ENCODE measurements at places on chromosomes 16 and 17.

GRCh38 chr17:65820306-65820705 lies 258.9 kb upstream of the AXIN2 start:
- DNase-seq: no peak

GRCh38 chr16:58366247-58367031 lies 25.8 kb upstream of the GINS3 start:
- DNase-seq: no peak

- DNase-seq: no peak
Measured at GRCh38 chr17:1730326-1731193, 6.1 kb downstream of the WDR81 start.

GRCh38 chr17:49573510-49574322 lies 2.0 kb upstream of the NXPH3 start:
- DNase-seq: no peak

DNA sequence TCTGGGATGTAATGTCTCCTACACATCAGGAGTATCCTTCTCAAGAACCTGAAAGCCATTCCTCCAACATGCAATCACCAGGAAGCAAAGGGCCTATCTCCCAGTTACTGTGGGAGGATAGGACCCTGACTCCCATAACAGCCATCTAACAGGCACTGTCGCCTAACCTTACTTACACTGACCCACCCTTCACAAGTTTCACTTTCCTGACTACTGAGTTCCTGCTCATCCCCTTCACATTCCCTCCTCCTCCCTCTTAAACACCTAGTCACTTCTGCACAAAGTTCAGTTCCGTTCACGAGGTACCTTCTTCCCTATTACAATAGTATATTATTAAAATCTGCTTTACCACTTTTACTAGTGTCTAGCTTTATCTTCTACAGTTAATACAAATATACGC lies 1.3 kb downstream of the C17orf67 start:
- DNase-seq: no peak

- no peak for DNase-seq
Measured at GRCh38 chr16:51592001-51592501, 441.0 kb upstream of the SALL1 start.

GRCh38 chr17:38961413-38961812 lies 5.8 kb downstream of the FBXO47 start:
- no peak for DNase-seq

DNA sequence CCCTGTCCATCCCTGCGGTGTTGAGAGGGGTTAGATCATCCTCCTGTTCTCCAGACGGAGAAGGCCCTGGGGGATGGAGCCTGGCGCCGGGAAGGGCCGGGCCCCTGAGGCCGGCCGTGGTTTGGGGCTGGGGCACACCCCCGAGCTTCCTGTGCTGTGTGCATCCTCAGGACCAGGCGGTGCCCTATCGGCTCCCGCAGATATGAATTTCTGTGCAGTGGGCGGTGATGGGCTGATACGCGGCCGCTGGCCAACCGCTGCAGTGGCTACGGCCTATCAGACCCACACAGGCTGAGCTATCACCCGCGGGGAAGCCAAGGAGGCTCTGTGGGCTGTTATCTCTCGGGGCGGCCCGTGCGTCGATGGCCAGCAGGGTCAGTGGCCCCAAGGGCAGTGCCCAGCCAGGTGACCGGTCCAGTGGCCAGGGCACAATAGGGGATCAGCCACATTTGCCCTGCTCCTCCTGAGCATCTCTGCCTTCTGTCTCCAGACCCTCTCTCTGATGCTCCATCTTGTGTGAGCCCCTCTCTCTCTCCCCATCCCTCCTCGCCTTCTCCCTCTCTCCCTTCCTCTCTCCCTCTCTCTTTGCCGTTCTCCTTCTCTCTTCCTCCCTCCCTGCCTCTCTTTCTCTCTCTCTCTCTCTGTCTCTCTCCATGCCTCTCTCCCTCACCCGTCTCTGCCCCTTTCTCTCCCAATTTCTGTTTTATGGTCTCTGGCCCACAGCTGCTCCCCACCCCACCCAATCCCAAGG lies 38.7 kb downstream of the ZFPM1 start:
- DNase-seq: no peak

DNA sequence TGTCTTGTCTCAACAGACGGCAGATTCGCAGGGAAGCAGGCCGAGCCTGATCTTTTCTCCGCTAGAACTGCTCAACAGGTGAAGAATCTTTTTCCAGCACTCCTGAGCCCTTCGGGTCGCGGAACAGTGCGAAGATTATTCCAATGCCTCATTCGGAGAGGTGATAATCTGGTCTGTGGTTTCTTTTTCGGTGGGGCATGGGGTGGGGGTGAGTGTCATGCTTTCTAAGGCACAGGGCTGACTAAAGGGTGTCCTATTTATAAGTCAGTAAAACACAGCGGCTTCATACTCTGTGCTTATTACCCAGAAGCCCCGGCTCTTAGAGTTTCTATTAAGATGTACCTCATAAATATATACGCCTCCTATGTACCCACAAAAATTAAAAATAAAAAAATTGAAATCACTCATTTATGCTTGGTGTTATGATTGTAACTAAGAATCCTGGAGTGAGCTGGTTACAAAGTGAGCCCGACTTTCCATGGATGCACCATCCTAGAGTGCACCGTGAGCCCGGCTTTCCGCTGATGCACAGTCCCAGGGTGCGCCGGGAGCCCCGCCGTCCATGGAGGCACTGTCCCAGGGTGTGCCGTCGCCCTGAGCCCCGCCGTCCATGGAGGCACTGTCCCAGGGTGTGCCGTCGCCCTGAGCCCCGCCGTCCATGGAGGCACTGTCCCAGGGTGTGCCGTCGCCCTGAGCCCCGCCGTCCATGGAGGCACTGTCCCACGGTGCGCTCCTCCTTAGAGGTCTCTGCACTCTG lies 164.9 kb downstream of the IRX3 start:
- no peak for DNase-seq
